ENCODE measurements at places on chromosomes 1 and 21.

GRCh38 chr21:35206141-35207125 is 157.3 kb upstream of the RUNX1 start:
- DNase-seq = no peak

DNA sequence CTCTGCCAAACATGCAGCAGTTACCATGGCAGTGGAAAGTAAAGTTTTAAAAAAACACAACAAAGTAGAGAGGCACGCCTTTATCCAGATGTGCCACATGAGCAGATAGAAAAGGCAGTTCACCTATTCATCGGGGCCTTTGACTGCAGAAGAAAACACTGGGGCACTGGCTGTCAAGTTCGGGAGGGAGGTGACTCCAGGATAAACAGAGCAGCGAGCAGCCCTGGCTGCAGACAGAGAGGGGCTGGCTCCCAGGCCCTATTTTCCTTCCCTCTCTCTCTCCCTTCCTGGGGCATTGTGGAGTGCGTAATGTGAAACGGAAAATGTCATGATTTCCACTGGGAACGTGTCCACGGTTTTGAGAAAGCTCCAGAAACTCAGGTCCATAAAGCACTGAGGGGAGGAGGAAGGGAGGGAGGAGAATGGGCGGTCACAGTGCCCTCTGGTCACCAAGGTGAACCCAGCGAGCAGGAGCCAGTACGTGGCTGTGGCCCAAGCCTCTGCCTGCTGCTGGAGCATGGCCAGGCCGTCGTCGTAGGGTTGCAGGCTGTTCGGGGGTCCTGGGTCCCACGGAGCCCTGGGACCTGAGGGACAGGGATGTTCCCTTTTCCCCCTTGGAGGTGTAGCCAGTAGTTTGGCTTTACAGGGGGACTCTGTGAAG is 114.7 kb upstream of the IRF2BP2 start:
- DNase-seq = no peak

DNA sequence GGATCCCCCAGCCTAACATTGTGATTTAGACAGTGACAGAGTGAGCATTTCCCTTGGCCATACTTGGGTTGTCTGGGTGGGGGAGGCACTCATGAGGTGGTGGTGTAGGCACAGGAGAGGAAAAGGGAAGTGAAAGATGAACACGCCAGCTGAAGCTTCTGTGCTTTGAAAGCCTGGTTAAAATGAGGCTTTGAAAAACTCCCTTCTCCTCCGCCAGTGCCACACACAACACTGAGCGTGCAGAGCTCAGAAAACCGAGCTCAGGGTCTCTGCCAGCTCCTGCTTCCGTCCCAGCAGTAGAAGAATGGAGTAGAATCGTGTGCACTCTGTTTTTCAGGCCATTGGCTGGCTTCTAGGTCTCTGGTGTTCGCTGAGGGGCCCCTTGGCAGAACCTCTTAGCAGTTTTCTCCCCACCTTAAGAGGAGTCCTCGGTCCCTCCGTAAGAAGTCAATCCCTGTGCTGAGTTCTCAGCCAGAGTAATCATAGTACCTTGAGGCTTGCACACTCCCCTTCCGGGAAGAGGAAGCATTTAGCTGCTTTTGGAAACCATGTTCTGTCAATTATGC is 12.9 kb downstream of the PLEKHM2 start:
- no peak for DNase-seq

DNA sequence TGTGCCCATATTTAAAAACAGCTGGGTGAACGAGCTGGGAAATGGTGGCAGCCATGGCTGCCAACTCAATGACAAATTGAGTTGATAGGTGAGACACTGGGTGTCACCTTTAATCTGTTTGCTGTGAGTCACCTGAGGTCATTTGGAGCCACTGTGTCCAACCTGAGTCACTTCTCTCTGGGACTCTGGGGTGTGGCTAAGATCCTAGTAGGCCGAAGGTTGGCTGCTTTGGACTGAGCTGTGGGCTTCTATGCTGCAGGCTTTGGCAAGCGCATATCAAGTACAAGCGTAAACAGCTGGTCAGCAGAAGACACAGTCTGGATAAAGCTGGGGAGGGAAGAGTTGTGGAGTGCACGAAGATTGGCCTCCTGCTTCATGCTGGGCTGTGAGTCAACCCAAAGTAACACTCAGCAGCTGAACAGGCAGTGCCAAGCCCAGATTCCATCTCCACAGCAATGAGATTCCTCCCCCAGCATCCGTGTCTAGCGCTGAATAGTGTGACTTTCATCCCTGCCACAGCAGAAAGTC is 24.0 kb downstream of the TEX35 start:
- DNase-seq = no peak

All from stimulated activated CD8-positive, alpha-beta memory T cell treated with anti-CD3 and anti-CD28 coated beads, Interleukin-2, amount 100 ng/mL, for 1 hour (primary cell).